ENCODE measurements at places on chromosomes 1 and 21.

DNA sequence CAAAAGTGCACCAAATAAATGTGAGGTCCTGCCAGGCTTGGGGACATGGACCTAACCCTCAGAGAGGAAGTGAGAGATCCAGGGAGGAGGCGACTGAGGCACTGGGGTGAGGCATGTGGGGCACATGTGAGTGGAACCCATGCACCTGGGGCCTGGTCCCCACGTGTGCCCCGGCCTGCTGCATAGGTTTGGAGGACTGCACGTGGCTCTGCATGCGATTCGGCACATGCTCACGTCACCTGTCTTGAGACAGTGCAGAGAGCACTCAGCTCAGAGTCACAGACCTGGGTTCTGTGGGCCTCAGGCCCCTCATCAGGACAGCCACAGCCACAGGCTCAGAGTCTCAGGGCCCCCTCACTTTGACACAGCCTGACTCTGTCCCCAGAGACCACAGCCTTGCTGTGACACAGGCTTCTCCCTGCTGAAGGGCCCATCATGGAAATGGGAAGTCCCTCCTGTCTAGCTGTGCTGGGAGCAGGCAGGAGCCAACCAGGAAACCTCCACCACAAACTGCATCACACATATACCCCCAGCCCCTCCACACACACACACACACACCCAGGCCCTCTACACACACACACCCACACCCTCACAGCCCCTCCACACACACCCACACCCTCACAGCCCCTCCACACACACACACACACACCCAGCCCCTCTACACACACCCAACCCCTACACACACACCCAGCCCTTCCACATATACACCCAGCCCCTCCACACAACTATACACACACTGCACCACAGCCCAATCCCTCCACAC, 48.2 kb downstream of the SLC9A1 start:
- no peak for DNase-seq

GRCh38 chr1:14606632-14607031, 8.1 kb downstream of the KAZN start:
- DNase-seq = no peak

DNA sequence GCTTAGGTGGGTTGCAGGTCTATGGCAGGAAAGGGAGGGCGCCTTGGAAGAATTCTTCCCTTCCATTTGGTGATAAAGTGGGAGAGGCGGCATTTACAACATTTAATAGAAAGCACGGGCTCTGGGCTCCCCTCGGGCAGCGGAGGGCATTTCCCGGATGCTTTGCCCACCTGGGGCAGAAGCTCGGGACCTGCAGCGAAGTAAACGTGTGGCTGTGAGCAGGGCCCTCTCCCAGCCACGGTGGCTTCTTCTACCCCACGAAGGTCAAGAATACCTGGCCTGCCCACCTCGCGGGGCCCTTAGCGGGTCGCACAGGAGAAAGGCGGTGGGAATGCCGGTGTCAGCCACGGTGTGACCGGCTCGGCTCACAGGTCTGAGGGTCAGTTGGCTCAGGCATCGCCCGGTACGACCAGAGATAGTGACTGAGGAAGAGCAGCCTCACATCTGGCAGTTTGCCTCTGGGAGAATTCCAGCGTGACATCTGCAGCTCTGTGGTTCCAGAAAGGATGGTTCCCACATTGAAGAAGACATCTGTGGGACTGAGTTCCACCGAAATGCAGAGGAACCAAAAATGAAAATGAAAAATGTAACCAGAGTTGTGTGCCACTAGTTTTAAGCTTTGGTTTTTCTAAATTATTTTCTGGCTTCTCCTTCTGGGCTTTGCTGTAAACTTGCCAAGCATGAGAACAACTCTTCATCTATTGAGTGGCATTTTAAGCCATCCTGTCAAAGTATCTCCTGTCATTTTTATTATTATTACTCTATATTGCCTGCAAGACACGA, 720 bp upstream of the F3 start:
- no peak for DNase-seq

GRCh38 chr1:187336441-187337168, 507.9 kb downstream of the PLA2G4A start:
- no peak for DNase-seq

DNA sequence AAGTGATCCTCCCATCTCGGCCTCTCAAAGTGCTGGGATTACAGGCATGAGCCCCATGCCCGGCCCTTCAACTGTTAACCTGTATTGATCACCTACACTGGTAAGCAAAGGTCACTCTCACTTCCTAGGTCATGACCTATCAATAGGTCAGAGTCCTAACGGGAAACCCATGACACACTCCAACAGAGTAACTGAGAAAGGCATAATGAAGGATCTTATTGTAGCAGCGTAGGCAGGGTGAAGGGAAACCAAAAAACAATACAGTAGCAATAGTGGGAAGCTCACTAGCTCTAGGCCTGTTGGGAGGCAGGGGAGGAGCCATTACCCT, 19.5 kb upstream of the IFNAR1 start:
- no peak for DNase-seq

- DNase-seq = no peak
Measured at GRCh38 chr1:93614541-93614940, 67.1 kb downstream of the BCAR3 start.

GRCh38 chr1:3452866-3453175, 1.6 kb upstream of the ARHGEF16 start:
- no peak for DNase-seq

DNA sequence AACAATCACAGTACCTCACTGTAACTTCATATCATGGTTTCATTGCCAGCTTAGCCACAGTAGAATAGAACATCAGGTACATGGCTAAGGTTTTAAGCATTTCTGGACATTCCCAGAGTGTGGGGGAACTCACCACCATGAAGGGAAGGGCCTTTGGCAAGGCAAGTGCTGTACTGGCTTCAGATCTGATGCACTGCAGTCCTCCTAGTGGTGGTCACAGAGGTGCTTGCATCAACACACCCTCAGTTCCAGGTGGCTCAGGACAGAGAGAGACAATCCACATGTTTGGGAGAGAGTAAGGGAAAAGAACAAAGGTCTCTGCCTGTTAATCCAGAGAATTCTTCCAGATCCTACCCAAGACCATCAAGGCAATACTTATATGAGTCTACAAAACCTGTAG, 528.4 kb upstream of the RGS18 start:
- DNase-seq = no peak

GRCh38 chr1:22953740-22954141, 18.9 kb downstream of the LACTBL1 start:
- DNase-seq = no peak

Data from activated T-cell treated with anti-CD3 and anti-CD28 coated beads for 1 hour (primary cell).